ENCODE measurements at places on chromosomes 13 and 19.

GRCh38 chr13:111337206-111337605 is 16.8 kb downstream of the TEX29 start:
- peak; percentile 80 for DNase-seq

DNA sequence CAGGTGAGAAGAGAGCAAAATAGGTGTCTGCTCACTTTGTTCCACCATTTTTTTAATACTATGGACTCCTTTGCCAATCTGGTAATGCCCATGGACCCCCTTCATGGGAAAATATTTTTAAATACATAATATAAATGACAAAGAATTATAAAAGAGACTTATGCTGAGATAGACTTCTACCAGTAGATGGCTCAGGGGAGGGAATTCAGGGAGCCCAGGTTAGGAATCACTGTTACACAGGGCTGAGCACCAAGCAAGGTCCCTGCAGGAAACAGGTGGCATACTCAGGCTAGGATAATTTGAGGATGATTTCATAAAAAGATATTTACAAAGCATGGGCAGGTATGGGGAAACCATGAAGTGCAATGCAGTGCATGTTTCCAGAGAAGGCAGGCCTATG is 525.9 kb downstream of the FGF9 start:
- no peak for DNase-seq

GRCh38 chr19:38565691-38566105 is 52.1 kb downstream of the MAP4K1 start:
- DNase-seq: no peak

- DNase-seq: no peak
Observed at GRCh38 chr19:8705742-8706141, 7.1 kb upstream of the ACTL9 start.

DNA sequence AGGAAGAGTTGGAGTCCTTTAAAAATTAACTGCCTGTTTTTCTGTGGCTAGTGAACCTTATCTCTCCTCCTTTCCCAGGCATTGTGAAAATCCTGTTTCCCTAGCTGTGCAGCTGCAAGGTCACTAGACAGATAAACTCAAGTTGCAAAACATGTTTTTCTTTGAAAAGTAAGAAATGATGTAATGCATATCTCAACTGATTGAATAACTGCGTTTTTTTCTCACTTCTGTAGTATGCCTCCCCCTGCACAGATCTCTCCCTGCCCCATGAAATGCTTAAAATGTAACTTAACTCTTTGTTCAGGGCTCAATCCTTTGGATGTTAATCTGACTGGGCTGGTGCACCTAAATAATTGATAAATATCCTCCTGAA is 27.7 kb upstream of the CYSLTR2 start:
- DNase-seq: peak; percentile 91

DNA sequence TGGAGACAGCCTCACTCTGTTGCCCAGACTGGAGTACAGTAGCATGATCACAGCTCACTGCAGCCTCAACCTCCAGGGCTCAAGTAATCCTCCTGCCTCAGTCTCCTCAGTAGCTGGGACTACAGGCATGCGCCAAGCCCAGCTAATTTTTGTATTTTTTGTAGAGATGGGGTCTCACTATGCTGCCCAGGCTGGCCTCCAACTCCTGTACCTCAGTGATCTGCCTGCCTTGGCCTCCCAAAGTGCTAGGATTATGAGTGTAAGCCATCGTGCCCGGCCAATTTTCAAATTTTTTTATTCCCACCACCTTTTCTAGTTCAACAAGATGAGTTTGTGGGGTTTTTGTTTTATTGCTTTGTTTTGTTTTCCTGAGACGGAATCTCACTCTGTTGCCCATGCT is 31.7 kb downstream of the XPO4 start:
- no peak for DNase-seq

GRCh38 chr19:49290517-49290916 is 34.5 kb downstream of the SLC6A16 start:
- DNase-seq: no peak

DNA sequence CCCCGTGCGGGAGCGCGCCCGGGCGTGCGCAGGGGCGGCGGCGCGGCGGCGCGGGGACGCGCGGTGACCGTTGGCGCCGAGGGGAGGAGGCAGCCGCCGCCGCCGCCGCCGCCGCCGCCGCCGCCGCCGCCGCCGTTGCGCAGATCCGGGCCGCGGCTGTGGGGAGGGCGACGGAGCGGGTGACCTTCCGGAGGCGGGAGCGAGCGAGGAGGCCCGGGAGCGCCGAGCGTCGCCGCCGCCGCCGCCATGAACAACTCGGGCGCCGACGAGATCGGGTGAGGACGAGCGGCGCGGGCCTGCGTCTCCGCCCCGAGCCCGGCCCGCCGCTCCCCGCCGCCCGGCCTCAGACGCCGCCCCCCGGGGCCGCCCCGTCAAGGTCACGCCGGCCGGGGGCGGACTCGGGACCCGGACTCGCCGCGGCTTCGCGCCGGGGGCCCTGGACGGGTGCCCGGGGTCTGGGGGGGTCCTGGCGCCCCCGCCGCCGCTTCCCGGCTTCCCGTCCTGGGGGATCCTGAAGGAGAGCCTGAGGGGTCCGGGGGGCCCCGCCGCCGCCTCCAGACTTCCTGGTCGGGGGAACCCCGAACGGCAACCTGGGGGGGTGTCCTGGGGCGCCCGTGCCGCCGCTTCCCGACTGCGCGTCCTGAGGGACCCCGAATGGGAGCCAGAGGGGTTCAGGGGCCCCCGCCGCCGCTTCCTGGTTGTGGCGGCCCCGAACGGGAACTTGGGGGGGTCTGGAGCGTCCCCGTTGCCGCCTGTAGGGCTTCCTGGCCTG is at the start of gene DAZAP1:
DAZAP1 (plus strand) TSS at position 59 of the 772 bp plus-strand sequence; CDS start at position 247, 188 bp downstream.
- no peak for DNase-seq
